Chondrocyte (in vitro differentiated cells): ENCODE measurements at places on chromosomes 2 and 18. TPM values are rescaled to one million over a fixed set of nuclear protein-coding genes. Genes with fewer than 3 reads are reported as not detected.

GRCh38 chr2:8121022-8121825, 560.6 kb upstream of the ID2 start:
- no peaks in the 10 kb centered on the region for H3K27me3 ChIP-seq
- peak overlapping the region; percentile 90 for H3K27ac ChIP-seq
- no peak for DNase-seq
- no peaks in the 10 kb centered on the region for H3K36me3 ChIP-seq
- no peak overlapping the region for H3K4me3 ChIP-seq

- H3K27me3 ChIP-seq: no peaks in the 10 kb centered on the region
- no peak overlapping the region for H3K27ac ChIP-seq
- H3K36me3 ChIP-seq: no peaks in the 10 kb centered on the region
- no peak overlapping the region for H3K4me3 ChIP-seq
- no peaks in the 10 kb centered on the region for H3K4me1 ChIP-seq
- no peak for DNase-seq
Observed at GRCh38 chr18:52678551-52678950, 338.6 kb downstream of the DCC start.

- no peak overlapping the region for H3K27ac ChIP-seq
- no peaks in the 10 kb centered on the region for H3K27me3 ChIP-seq
- peaks cover 2% of the 10 kb centered on the region for H3K36me3 ChIP-seq
- no peak for DNase-seq
- H3K4me1 ChIP-seq: peaks cover 36% of the 10 kb centered on the region
- no peak overlapping the region for H3K4me3 ChIP-seq
Observed at GRCh38 chr2:45013229-45014015, 4.2 kb upstream of the SIX2 start.

DNA sequence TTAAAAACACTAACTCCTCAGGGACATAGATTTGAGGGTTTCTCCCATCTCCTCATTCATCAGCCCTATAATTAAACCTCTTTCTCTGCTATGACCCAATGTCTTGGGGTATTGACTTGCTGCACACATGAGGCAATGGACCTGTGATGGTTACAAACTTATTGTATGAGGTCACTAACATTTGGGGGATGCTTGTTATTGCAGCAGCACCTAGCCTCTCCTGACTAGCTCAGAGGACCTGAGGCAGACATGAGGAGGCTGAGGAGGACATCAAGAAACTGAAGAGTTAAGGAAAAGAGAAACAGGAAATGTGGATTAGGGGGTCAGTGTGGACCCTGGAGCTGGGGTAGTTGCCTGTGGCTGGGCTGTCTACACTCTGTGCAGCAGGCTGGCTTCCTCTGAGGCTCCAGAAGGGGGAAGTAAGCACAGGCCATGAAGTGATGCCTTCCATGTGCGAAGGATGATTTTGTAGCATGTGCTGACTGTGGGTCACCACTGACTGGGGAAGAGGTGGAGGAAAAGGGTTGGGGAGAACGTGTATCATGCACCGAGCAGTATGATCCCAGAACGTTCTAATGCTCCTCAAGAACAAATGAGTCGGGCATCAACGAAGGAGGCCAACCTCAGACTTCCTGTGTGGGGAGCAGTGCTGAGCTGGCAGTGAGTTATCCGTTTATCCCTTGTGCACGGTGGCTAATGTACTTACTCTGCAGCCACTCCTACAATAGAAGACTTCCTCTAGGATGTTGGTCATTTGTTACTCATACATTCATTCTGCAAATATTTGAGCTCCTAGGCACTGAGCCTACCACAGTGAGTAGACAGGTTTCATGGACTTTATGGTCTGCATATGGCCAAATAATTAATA, 42.1 kb upstream of the RFX8 start:
- no peaks in the 10 kb centered on the region for H3K27me3 ChIP-seq
- peaks cover 26% of the 10 kb centered on the region for H3K4me1 ChIP-seq
- peak overlapping the region; percentile 60 for H3K27ac ChIP-seq
- H3K36me3 ChIP-seq: no peaks in the 10 kb centered on the region

DNA sequence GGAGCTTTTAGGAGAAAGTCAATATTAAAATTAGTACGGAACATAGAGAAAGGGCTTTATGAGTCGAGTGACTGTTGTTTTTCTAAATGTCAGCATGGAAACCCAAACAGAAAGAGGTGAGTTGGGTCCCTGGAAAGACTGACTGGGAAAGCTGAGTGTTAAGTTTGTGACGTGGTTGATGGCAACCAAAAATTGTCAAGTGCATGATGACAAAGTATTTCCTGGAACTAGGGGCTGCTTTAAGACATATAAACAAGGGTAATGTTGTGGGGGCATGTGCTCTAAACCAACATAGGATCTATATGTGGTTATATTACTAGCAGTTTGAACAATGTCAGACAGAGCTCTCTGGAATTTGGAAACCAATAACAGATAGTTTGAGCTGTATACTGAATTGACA, 50.9 kb upstream of the GPD2 start:
- H3K4me3 ChIP-seq: no peak overlapping the region
- H3K27ac ChIP-seq: no peak overlapping the region
- H3K36me3 ChIP-seq: no peaks in the 10 kb centered on the region
- no peaks in the 10 kb centered on the region for H3K4me1 ChIP-seq
- DNase-seq: no peak

DNA sequence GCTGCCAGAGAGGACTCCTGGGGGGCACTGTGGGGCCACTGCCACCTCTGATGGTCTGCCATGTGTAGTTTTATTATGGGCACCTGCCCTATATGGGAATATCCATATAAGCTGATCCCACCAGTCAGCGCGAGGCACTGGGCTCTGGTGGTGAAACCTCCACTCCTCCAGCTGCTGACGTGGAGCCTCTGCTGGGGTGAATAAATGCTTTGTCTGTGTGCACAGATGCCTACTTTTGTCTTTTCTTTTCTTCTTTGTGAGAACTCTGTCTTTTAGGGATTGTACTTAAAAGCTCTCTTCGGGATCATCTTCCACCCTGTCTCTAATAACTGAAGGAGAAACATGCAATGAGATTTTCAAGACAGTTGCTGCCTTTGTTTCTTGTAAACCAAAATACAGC, 68.9 kb upstream of the NCK2 start:
- peaks cover 34% of the 10 kb centered on the region for H3K27me3 ChIP-seq
- DNase-seq: no peak
- H3K27ac ChIP-seq: no peak overlapping the region
- no peak overlapping the region for H3K4me3 ChIP-seq
- H3K4me1 ChIP-seq: peaks cover 5% of the 10 kb centered on the region

DNA sequence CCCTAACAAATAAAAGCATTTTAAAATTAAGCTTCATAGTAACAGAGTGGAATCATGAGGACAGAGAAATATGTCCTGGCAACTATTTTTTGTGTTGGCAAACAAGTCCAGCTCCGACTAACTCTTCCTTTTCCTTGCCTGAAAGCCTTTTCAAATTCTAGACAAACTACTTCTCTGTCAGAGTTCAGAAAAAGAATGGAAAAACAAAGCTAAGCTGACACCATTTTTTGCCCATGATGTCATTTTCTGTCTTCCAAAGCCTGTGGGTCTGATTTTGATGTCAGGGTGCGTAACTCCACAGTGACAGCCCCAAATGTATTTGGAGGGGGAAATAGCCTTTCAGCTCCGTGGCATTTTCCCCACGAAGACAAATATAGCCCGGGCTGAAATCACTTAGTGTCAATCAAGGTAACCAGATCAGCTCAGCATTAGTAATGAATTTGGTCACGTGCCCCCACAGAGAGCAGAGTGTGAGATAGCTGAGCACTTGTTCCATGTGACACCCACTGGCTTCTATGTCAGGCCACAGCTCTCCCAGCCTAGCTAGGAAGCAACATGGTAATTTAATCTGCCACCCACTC, 233.0 kb upstream of the SIX2 start:
- no peak for DNase-seq
- peaks cover 60% of the 10 kb centered on the region for H3K4me1 ChIP-seq
- no peaks in the 10 kb centered on the region for H3K36me3 ChIP-seq
- peak overlapping the region; percentile 96 for H3K27ac ChIP-seq
- no peaks in the 10 kb centered on the region for H3K27me3 ChIP-seq
- no peak overlapping the region for H3K4me3 ChIP-seq

GRCh38 chr18:75927791-75928190, 500.3 kb upstream of the SMIM21 start:
- H3K4me1 ChIP-seq: peaks cover 7% of the 10 kb centered on the region
- no peak overlapping the region for H3K4me3 ChIP-seq
- H3K36me3 ChIP-seq: no peaks in the 10 kb centered on the region
- no peak overlapping the region for H3K27ac ChIP-seq
- peaks cover 9% of the 10 kb centered on the region for H3K27me3 ChIP-seq

- no peak overlapping the region for H3K27ac ChIP-seq
- DNase-seq: no peak
- H3K4me1 ChIP-seq: no peaks in the 10 kb centered on the region
- H3K27me3 ChIP-seq: no peaks in the 10 kb centered on the region
Observed at GRCh38 chr18:70431203-70431624, 142.4 kb downstream of the SOCS6 start.

- H3K27me3 ChIP-seq: no peaks in the 10 kb centered on the region
- DNase-seq: no peak
- H3K27ac ChIP-seq: peak overlapping the region; percentile 59
- no peak overlapping the region for H3K4me3 ChIP-seq
Observed at GRCh38 chr18:2986150-2986865, 26.6 kb downstream of the LPIN2 start.

- no peaks in the 10 kb centered on the region for H3K36me3 ChIP-seq
- H3K27ac ChIP-seq: no peak overlapping the region
- peaks cover 23% of the 10 kb centered on the region for H3K27me3 ChIP-seq
- no peaks in the 10 kb centered on the region for H3K4me1 ChIP-seq
- DNase-seq: peak; percentile 82
Observed at GRCh38 chr2:199696048-199696447, 154.9 kb downstream of the FTCDNL1 start.

- H3K4me3 ChIP-seq: no peak overlapping the region
- no peak for DNase-seq
- H3K27ac ChIP-seq: no peak overlapping the region
Observed at GRCh38 chr18:6835345-6835744, 105.8 kb downstream of the ARHGAP28 start.

DNA sequence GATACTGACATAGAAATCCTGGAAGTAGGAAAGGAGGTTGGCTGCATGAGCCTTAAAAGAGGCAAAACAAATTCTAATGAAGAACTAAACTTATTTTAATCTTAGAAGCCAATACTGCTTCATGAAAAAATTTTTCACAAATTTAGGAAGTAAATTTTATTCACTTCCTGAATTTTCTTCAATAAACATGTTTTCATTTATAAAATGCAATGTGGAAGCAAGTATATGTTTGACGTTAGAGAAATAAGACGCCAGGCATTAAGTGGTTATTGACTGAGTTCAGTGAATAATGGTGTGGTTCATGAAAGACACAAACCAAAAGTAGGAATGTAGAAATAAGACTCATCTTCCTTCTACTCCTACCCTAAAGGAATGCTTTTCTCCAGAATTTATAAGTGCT, 136.4 kb downstream of the USP34 start:
- H3K4me3 ChIP-seq: no peak overlapping the region
- no peaks in the 10 kb centered on the region for H3K4me1 ChIP-seq
- H3K36me3 ChIP-seq: peaks cover 15% of the 10 kb centered on the region
- H3K27ac ChIP-seq: no peak overlapping the region

- H3K4me3 ChIP-seq: no peak overlapping the region
- H3K36me3 ChIP-seq: no peaks in the 10 kb centered on the region
- no peaks in the 10 kb centered on the region for H3K27me3 ChIP-seq
- no peak for DNase-seq
- H3K27ac ChIP-seq: peak overlapping the region; percentile 41
Observed at GRCh38 chr2:61431345-61431744, 39.5 kb downstream of the USP34 start.

- no peak overlapping the region for H3K4me3 ChIP-seq
- no peaks in the 10 kb centered on the region for H3K27me3 ChIP-seq
- peaks cover 27% of the 10 kb centered on the region for H3K4me1 ChIP-seq
- no peak overlapping the region for H3K27ac ChIP-seq
- no peak for DNase-seq
Observed at GRCh38 chr18:68568364-68569155, 146.3 kb downstream of the TMX3 start.

DNA sequence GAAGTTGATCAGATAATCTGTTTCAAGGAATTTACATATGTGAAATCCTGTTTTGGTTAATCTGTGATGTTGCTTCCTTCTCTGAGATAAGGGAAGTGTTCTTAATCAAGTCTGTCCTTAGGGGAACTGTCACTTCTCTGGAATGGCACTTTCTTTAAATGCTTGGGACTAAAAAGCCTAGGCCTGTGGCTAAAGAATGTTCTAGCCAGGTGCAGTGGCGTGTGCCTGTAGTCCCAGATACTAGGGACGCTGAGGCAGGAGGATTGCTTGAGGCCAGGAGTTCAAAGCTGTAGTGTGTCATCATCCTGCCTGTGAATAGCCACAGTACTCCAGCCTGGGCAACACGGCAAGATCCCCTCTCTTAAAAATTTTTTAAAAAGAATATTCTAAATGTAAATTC, 217.6 kb upstream of the SIX3 start:
- DNase-seq: no peak
- H3K36me3 ChIP-seq: peaks cover 2% of the 10 kb centered on the region

DNA sequence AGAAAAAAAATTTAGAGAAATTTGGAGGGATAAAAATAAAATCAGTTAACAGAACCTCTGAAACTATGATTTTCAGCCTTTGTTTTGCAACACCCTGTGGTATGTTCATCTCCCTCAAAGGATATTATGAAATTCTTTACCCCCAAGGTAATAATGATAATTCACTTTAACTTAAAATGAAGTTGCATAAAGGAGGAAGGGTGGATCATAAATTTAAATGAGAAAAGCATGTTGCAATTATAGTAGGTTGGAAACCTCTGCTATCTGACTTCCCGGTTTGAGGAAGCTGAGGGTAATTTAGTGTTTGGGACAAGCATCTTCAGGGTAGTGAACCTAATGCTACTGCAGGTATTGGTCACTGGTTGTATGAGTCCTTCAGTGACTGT, 102.9 kb downstream of the BABAM2 start:
- peaks cover 26% of the 10 kb centered on the region for H3K4me1 ChIP-seq
- no peak for DNase-seq
- H3K27ac ChIP-seq: no peak overlapping the region
- H3K4me3 ChIP-seq: no peak overlapping the region
- H3K27me3 ChIP-seq: no peaks in the 10 kb centered on the region
- peaks cover 6% of the 10 kb centered on the region for H3K36me3 ChIP-seq

- peak overlapping the region; percentile 8 for H3K27ac ChIP-seq
- H3K36me3 ChIP-seq: no peaks in the 10 kb centered on the region
- no peak for DNase-seq
- H3K4me3 ChIP-seq: no peak overlapping the region
Observed at GRCh38 chr2:121746071-121746578, 9.3 kb upstream of the TSN start.

GRCh38 chr2:205681401-205682238, 681 bp upstream of the NRP2 start:
- peak overlapping the region; percentile 73 for H3K4me3 ChIP-seq
- H3K36me3 ChIP-seq: no peaks in the 10 kb centered on the region
- H3K27me3 ChIP-seq: no peaks in the 10 kb centered on the region
- H3K27ac ChIP-seq: peak overlapping the region; percentile 1
- H3K4me1 ChIP-seq: peaks cover 46% of the 10 kb centered on the region

GRCh38 chr2:29223257-29223656, 108.0 kb downstream of the CLIP4 start:
- H3K4me3 ChIP-seq: no peak overlapping the region
- H3K36me3 ChIP-seq: no peaks in the 10 kb centered on the region
- H3K4me1 ChIP-seq: peaks cover 12% of the 10 kb centered on the region
- DNase-seq: no peak
- no peak overlapping the region for H3K27ac ChIP-seq
- H3K27me3 ChIP-seq: peaks cover 39% of the 10 kb centered on the region

- no peaks in the 10 kb centered on the region for H3K4me1 ChIP-seq
- H3K27ac ChIP-seq: no peak overlapping the region
- H3K36me3 ChIP-seq: no peaks in the 10 kb centered on the region
- H3K27me3 ChIP-seq: peaks cover 4% of the 10 kb centered on the region
Observed at GRCh38 chr2:180063494-180064092, 56.5 kb upstream of the CWC22 start.

The GPR155 gene
- 11.6 to 15.3 TPM (median 12.8 TPM) in 3 replicates for total RNA-seq

The CD28 gene
- 0.05 TPM in 1 of 3 replicates, not detected in the others for total RNA-seq

The TUBB6 gene
- total RNA-seq: 196 to 204 TPM (median 198 TPM) in 3 replicates

The ACTG2 gene
- total RNA-seq: 173 to 1,480 TPM (median 1,439 TPM) in 3 replicates

The TUBA3E gene
- not detected in 3 replicates for total RNA-seq
